Fibroblast of upper back skin (primary cell): ENCODE measurements at places on chromosomes 7 and 10.

DNA sequence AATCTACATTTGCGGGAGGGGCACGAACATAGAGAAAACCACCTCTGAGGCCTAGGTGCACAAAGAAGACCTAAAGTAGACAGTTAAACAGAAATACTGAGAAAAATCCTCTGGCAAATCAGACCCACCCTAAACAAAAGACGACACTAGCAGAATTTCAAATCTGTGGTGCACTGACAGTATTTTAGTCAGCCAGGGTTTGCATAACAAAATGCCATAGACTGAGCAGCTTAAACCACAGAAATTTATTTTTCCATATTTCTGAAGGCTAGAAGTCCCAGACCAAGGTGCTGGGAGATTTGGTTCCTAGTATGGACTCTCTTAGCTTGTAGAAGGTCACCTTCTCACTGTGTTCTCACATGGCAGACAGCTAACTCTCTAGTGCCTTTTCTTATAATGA is 26.3 kb downstream of the IPMK start:
- DNase-seq = peak; percentile 71

GRCh38 chr10:24857031-24857725 is 95.2 kb downstream of the PRTFDC1 start:
- DNase-seq = no peak

DNA sequence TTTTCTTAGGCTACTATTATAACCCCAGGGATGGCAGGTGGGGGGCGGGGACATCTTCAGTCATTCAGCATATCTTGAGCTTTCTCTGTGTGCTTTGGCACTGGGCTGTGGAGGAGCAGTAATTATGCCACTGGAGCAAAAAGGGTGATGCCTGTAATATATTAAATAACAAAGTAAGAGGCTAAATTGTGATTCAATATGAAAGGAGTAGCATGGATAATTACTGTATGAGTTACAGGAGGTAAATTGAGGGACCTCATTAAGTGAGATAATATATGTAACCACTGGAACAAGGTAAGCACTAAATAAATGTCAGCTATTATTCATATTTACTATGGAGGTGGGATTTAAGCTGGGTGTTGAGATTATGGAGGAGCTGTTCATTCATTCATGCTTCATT is 3.3 kb upstream of the STN1 start:
- no peak for DNase-seq

DNA sequence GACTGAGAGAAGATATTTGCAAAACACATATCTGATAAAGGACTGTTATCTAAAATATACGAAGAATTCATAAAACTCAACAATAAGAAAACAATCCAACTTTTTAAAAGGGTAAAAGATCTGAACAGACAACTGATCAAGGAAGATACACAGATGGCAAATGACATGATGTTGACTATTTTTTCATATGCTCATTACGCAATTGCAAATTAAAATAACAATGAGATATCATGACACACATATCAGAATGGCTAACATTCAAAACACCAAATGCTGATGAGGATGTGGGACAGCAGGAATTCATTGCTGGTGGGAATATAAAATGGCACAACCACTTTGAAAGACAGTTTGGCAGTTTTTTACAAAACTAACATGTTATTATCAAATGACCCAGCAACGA is 8.9 kb downstream of the DENND11 start:
- DNase-seq = no peak

DNA sequence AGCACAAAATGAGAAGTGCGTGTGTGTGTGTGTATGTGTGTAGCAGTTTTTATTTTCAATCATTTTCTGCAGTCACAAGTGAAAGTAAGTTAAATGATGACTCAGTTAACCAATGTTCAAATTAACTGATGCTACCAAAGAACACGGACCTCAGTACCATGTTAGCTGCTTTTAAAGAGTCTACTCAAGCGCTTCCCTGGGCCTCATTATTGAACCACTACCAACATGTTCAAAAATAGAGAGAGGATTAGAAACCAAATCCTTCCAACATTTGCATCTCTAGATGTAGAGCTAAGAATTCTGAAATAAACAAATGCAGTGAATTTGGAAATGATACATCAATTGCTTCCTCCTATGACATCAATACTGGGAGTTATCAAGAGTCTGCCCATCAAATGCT is at the start of gene TAS2R39:
TSS of gene TAS2R39 (plus strand) at position 396 of the 400 bp plus-strand sequence. CDS start at position 396, 0 bp downstream.
- no peak for DNase-seq

GRCh38 chr10:96500519-96500918 is 13.2 kb downstream of the TLL2 start:
- DNase-seq = no peak
